ENCODE measurements at places on chromosomes 16 and 17.

DNA sequence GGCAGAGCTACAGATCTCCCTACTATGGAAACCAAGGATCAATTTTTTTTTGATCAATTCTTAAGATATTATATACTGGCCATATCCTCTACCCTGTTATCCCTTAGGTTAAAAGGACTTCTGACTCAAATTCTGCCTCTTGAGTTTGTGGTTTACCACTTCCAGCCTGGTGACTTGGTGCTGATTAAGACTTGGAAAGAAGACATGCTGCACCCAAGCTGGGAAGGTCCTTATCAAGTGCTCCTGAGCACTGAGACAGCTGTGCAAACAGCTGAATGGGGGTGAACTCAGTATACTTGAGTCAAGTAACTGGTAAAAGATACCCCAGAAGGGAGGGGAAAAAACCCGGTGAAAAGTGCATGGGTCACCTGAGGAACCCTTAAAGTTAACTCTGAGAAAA is 20.5 kb upstream of the SPACA3 start:
- DNase-seq: no peak

GRCh38 chr16:17511340-17511739 is 40.6 kb upstream of the XYLT1 start:
- no peak for DNase-seq

DNA sequence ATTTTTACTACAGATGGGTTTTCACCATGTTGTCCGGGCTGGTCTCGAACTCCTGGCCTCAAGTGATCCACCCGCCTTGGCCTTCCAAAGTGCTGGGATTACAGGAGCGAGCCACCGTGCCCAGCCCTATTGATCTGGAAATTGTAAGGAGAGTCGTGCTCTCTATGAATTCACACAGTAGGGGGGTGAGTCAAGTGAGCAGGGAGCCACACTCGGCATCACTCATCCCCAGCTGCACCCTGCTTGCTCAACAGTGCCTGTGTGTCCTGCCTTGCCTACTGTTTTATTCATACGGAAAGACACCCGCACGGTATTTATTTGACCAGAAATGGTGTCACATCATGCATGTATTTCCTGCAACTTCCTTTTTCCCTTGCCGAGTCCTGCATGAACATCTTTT is 157.2 kb upstream of the FOXF1 start:
- no peak for DNase-seq

DNA sequence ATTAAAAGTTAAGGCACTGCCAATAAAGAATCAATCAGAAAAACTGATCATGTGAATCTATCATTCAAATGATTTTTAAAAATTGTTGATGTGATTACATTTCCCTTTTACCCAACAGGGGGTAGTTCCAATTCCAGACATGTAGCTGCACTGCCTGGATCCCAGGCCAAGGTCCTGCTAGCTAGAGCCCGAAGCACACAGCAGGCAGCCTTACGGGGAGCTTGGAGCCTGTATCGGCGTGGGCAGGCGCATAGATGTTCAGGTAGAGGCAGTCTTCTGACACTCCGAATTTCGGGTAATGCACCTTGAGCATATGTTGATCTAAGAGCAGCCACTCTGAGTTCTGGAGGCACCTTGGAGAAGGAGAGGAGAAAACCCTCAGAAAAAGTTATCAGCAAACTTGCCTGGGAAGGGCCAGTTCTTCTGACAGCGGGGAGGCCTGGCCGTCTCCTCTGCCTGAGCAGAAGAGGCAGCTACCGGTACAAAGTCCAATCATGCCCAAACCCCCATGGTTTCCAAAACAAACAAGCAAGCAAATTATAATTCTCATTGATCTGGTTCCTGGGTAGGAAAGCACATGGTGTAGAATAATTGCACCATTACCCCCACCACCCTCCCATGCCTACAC is 3.6 kb downstream of the CES5A start:
- no peak for DNase-seq

GRCh38 chr17:62064029-62064790 is 868 bp downstream of the MED13 start:
- no peak for DNase-seq
